Mucosa of gallbladder (tissue), 1 donor: ENCODE measurements at places on chromosomes 12 and 14. TPM values are rescaled to one million over a fixed set of nuclear protein-coding genes. Genes with fewer than 3 reads are reported as not detected.

- DNase-seq = no peak
Measured at GRCh38 chr12:38465020-38465419, 148.4 kb downstream of the ALG10B start.

DNA sequence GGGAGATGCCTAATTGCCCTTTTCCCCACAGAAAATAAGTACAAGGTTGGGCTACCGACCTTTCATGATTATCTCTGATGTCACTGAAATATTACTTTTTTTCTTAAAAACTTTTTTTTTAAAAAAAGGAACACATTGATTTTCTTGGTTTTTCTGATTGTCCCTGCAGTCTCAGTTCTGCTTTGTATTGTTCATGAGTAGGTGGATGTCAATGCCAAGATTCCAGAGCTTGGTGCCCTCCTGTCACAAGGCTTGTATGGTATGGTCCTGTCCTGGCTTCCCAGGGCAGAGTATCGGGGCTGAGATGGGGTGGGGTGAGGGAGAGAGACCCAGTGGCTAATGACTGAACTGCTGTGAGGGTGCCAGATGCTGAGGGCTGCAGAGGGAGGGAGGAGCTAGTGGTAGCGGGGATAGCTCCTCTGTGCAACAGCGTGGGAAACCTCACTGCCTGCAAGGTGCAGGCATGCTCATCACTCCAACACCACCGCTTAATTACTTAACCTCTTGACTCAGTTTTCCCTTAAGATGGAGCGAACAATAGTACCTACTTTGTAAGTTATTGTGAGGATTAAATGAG is 4.4 kb upstream of the CTDSP2 start:
- no peak for DNase-seq

- DNase-seq = no peak
Measured at GRCh38 chr14:45246691-45247090, 6.3 kb downstream of the MIS18BP1 start.

GRCh38 chr12:22318108-22318737 is 16.3 kb downstream of the ST8SIA1 start:
- DNase-seq = no peak

GRCh38 chr12:116137318-116137717 is 140.2 kb downstream of the MED13L start:
- no peak for DNase-seq

DNA sequence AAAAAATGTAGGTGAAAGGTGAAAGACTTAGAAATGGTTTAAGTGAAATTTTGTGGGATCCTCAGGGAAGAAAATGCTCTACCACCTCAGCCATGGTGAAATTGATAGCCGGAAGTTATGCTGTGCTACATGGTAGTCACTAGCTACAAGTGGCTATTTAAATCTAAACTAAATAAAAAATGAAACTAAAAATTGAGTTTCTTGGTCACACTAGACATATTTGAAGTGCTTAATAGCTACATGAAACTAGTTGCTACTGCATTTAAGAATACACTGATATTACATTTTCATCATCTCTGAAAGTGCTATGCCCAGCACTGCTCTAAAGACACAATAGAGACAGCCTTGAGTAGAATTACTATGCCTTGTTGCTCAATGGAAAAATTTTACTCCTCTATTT is 10.3 kb upstream of the SLCO1B3 start:
- DNase-seq = no peak

GRCh38 chr12:2402073-2402579 is 349.3 kb downstream of the CACNA1C start:
- no peak for DNase-seq

- DNase-seq = no peak
Measured at GRCh38 chr14:104844306-104845032, 20.6 kb upstream of the CEP170B start.

Gene HOXC11
- not detected for total RNA-seq

Gene PIK3C2G
- 38.8 TPM for total RNA-seq

Gene SERPINA9
- not detected for total RNA-seq

Gene OR6C2
- not detected for total RNA-seq

Gene ITGA7
- total RNA-seq = 152 TPM
